SW480 (cell line): ENCODE measurements at places on chromosomes 2 and 18.

DNA sequence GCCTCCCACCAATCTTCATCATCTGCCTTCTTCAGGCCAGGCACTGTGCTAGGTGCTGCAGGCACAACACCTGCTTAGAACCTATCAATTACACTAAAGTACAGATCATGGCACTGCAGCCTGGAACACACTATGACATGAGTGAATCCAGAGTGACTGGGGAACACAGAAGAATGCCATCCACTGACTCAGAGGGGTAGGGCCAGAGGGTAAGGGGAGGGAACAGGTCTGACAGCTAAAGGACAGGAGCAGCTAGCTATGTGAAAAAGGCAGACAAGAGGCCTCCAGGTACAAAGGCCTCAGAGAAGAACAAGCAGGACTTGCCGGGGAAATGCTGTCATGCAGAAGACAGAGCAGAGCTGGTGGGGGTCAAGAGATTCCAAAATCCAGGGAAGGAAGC lies 53.3 kb upstream of the ACAA2 start:
- DNase-seq, result no peak

DNA sequence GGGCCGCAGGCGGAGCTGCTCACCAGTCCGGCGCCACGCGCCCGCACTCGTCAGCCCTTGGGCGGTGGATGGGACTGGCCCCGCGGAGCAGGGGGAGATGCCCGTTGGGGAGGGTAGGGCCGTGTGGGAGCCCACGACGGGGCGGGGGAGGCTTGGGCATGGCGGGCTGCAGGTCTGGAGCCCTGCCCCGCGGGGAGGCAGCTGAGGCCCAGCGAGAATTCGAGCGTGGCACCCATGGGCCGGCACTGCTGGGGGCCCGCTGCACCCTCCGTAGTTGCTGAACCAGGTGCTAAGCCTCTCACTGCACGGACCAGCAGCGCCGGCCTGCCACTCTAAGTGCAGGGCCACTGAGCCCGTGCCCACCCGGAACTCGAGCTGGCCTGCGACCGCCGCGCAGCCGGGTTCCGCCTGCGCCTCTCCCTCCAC lies 182.4 kb upstream of the ERBB4 start:
- no peak for DNase-seq

DNA sequence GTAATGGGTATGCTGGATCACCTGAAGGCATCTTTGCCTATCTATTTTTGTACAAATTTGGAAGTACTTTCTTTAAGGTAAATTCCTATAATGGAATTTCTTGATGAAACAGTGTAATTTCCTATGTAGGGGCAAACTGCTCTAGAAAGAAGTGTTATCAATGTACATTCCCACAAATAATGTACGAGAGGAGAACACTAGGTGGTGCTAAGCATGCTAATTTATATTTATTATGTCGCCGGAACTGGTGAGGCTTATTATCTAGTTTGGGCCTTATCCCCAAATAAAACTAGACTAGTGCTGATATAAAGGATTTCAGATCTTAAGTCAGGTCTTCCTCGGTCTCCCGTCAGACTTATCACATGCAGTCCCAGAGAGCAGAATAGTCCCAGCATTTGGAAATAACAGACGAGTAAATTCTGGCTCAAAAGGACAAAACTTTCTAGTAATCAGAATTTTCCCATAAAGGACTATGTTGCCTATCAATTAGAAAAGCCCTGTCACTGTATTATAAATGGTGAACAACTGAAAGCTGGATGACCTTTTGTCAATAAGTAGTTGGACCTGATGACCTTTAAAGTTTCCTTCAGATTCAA lies 86.9 kb upstream of the RBBP8 start:
- peak; percentile 54 for DNase-seq

DNA sequence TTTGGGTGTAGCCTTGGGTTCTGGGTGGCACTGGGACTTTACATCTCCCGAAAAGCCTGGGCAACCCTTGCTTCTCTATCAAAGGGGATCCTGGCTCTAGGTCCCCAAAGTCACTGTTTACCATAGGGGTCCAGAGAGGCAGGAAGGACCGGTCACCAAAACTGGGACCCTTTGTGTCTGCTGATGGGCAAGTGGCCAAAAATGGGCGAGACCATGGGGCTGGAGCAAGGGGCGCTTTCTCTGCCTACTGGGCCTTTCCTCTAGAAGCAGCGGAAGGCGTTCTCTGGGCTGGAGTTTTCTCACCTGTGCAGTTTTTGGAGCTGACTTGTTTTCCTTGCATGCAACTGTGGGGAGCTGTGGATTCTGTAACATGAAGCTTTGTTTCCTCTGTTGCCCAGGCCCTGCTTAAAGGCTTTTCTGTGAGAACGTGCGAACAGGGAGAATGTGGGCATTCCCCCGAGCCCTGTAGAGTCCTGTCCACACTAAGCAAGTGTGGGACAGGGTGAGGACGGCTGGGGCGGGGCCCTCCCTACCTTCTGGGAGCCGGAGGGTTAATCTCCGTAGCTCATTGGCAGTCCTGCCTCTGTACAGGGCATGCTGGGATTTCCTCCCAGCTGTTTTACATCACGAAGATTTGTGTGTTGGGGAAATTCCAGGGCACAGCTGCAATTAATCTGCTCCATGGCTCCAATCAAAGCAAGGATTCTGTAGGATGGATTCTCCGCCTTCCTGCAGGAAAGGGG lies 50.2 kb downstream of the TGOLN2 start:
- no peak for DNase-seq

DNA sequence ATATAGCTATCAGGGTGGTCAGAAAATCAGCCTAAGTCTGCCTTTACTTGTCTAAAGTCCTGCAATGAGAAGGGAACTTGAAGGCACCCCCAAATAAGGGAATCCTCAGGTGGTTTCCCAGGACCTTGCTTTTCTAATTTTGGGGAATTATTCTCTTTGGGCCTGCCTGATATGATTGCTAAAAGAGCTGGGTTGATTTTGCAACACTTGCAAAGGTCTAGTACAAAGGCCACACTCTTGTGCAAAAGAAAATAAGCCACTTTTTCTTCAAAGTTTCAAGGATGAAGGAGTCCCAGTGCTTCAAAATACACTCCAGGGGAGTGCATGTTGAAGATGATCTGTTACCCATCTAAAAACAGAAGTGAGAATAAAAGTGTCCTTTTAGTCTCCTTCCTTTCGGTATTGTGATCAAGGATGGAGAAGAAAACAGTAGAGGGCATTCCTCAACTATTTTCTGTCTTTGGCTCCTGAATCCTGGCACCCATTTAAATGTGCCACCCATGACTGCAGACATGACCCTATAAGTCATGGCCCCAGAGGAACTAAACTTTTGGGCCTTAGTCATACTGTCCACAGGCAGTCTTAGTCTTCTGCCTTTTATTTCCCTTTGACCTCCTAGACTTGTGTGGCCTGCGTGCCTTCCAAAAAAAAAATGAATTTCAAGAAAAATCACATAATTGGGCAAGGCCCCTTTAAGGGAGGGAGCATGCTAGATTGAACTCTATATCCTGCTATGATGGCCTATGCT lies 5.1 kb downstream of the SULT1C3 start:
- no peak for DNase-seq

GRCh38 chr2:218708086-218708485 lies 2.5 kb upstream of the TTLL4 start:
- DNase-seq, result no peak
